NCI-H1092 treated with DMSO at 0.1 percent for 48 hours (cell line): ENCODE measurements at places on chromosomes 13 and 19.
A peak's percentile ranks its signal among the peaks of the same experiment; 100 is the strongest.

DNA sequence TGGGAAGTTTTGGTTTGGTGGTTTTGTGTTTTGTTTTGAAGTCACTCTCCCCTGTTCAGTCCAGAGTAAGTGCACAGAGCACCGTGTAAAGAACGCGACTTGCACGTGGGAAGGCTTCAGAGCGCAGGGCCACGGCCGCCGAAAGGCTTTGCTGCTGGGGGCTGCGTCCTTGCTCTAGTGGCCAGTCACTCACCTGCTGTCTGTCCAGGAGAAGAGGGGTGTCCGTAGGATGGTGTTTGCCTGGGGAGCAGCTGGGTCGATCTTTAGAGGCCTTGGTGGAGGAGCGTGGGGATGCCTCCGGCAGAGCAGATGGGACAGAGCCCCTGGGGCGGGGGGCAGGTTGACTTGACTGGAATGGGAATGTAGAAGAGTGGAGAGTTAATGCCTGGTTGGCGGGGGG, 116.6 kb upstream of the MCF2L start:
- no peak for DNase-seq

- no peak for DNase-seq
Observed at GRCh38 chr13:77896536-77896935, 22.1 kb downstream of the EDNRB start.

DNA sequence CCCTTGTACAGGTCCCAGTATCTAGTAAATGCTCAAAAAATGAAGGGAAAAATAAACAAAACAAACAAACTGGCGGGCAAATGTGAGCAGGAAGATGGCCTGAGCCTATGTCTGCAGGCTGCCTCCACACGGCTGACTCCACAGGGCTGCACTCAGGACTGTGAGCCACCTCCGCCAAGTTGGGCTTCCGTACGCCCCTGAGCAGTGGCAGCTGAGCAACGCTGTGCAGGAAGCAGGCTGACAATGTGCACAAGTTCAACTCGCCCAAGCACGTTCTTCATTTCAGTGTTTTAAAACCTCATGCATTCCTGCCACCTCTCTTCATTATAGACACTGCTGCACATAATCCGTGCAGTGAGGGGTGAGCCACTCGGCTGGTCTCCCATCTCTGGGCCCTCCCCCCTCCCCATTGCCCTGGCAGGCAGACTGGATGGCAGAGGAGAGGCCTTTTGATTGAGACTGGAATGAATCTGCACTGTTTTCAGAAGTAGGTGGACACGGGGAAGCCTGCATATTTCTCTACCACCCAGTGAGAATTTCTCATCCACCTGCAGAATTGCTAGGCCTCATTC, 915.3 kb downstream of the UQCRFS1 start:
- no peak for DNase-seq

DNA sequence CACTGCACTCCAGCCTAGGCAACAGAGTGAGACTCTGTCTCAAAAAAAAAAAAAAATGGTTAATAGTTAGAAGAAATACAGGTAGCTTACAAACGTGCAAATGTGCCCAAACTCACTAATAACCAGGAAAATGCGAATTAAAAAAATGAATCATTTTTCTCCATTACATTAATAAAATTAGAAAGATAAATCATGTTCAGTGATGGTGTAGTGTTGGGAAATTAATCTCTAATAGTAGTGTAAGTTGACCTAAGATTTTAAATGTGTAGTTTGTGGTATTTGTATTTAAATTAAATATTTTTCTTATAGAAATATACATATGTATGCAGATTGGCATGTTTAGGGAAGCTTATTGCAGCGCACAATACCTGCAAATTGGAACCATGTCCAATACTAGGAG, 57.6 kb downstream of the PCCA start:
- no peak for DNase-seq

DNA sequence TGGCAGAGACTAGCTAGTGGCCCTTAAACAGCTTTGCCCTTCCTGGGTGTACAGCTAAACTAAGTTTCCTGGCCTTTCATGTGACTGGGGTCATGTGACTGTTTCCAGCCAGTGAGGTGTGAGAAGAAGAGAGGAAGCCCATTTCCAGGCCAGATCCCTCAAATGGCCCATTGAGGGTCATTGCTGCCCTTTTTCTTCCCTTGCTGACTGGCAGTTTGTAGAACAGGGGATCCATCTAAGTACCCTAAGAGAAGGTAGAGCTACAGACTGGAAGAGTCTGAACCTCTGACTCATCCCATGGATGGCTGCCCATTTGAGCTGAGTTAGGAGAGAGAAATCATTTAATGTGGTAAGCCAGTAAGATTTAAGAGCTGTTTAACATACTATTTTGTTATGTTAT, 2.8 kb downstream of the SWSAP1 start:
- no peak for DNase-seq

DNA sequence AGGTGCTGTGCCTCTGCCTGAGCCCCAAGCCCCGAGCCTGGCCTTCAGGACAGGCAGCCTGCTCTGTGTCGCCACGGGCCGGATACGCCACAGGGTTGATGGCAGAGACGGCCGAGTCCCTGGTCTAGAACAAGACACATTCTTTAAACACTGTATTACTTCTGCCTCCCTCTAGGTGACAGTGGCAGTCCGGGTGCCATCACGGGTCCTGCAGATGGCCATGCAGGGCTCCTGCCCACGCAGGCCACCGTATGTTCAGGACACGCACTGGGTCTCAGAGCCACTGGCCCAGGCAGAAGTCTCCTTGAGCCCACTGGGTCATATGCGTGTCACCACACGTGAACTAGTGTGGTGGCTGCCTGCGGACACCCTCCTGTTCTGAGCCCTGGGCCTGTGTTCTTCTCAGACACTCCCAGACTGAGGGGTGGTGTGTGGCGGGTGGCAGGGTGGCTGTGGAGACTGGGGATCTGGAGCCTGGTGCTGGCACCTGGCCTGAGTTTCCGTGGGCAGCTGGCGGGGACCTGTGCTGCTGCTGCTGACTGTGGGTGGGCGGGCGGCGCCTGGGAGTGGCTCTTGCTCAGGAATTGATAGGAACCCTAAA, 4.4 kb downstream of the PLEKHJ1 start:
- DNase-seq = no peak

DNA sequence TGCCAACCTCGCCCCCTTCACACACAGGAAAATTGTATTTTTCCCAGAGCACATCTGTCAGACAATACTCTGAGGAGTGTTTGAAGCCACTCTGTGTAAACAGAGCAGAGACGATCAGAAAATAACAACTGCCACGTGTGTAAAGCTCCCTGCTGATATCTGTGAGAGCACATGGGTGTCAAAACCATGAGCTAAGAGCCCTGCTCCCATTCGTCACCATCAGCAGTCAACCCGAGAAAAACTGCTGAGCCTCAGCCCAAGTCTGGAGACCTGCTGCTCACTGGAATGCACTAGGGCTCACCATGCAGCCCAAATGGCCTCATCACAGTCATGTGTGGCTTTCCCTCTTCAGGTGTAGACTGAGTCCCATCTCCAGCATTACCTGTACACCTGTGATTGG, 304.1 kb downstream of the FGF14 start:
- DNase-seq = peak; percentile 55

DNA sequence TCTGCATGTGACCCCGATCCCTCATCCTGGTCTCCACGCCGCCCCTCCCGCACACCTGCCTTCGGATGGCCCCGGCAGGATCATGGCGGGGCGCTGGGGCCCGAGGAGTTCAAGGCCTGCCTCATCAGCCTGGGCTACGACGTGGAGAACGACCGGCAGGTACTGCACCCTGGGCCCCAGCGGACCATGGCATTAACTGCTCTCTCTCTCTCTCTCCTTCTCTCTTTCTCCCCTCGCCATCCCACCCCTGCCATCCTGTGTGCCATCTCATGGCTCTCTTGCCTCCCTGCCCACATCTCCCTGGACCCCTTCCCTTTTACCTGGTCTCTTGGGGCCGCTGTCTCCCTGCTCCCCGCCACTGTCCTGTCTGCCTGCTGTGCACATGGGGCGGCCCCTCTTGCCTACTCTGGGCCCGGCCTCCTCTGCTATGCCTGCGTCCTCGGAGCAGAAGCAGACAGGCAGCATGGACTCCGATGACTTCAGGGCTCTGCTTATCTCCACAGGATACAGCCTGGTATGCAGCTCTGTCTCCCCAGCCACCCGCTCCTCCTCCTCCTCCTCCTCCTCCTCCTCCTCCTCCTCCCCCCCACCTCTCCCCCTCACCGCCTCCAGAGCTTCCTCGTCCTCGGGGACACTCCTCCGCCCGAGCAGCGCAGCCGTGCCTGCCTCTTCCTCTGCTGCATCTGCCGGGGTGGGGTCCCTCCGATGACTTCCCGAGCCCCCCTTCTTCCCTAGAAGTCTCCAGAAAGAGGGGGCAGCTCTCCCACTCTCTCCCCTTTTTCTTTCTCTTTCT, 16.2 kb downstream of the CAPN12 start:
- no peak for DNase-seq

DNA sequence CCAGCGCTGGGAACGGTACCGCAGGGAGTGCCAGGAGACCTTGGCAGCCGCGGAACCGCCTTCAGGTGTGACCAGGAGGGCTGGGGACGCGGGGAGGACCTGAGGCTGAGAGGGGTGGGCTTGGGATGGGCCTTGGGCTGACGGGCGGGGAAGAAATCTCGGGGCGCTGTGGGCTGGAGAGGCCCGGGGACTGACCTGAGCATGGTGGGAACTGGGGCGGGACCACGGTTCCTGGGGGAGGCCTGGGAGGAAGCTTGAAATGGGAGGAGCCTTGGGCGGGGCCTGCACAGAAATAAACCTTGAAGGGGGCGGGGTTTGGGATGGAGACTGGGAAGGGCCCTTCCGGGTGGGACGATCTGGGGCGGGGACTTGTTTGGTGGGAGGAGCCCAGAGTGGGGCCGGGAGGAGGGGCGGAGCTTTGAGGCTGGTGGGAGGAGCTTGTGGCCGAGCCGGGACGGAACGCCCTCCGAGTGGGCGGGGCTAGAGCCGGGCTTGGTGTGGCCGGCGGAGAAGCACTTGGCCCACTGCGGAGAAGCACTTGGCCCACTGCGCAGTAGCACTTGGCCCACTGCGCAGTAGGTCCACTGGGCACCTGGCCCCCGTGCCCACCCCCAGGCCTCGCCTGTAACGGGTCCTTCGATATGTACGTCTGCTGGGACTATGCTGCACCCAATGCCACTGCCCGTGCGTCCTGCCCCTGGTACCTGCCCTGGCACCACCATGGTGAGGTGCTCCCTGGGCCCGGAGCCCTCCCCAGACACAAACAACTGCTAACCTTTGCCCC, 2.8 kb downstream of the GIPR start:
- DNase-seq = no peak

GRCh38 chr13:68535329-68535728, 1305.2 kb upstream of the PCDH9 start:
- no peak for DNase-seq

DNA sequence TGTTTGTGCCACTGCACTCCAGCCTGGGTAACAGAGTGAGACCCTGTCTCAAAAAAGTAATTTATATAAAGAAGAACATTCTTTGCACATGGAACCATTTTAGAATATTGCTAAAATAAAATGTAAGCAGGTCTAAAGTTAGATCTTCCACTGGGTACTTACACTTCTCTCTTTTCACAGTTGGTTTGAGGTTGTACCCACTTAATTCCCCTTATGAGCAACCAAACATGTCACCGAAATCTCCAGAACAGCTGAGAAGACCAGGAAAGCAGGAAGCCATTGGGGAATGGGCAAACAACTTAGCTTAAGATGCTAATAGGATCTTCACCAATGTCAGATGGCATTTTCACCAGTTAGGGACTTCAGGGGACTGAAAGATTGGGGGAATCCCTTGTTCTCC, 18.8 kb downstream of the NLRP4 start:
- DNase-seq = no peak

DNA sequence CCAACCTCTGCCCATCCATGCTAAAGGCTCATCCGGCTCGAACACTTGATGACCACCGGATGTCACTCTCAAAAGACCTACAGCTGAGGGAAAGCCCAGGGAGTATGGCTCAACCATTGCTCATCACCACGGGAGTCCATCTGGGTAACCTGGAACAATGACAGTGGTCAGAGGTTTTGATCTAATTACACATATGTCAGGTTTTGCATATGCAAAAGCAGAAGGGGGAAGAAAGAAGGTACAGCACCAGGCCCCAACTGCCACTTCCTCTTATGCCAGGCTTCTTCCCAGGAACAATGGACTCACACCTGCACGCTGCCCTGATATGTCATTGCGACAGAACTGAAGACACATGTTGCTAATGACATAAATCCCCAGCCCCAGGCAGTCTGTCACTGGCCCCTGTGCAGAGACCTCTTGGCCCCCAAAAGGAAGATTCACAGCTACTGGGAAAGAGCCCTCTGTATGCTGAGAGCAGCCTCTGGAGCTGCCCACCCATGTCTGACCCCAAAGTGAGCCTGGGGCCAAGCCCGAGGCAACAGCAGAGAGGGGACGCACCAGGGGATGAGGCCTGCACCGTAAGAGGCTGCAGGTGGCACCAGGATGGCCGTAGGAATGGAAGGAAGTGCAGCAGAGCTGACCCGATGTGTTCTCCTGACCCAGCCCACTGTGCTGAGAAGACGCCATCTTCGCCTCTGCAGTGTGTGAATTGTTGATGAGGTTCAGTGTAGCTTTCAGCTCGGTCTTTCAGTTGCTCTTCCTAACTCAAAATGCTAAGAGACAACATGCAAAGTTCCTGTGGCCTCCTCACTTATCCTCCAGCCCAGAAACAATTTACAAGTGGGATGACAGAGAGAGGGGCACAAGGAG, 26.3 kb downstream of the EPS15L1 start:
- DNase-seq = no peak

DNA sequence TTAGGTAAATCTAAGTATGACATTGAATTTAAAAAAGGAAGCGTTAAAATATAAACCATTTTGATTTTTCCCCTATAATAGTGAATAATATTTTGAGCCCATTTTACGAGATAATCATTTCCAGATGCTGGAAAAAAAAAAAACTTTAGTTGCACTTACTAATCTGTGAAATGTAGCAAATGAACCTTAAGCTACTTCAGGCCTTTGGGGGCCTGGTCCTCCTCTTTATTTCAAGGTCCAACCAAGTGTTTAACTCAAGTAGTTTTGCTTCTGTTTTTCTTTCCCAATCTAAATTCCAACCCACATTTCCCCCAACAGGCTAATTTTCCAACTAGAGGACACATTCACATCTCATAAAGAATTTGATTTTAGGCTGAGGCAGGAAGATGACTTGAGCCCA, 101.2 kb downstream of the TNFRSF19 start:
- DNase-seq = no peak

DNA sequence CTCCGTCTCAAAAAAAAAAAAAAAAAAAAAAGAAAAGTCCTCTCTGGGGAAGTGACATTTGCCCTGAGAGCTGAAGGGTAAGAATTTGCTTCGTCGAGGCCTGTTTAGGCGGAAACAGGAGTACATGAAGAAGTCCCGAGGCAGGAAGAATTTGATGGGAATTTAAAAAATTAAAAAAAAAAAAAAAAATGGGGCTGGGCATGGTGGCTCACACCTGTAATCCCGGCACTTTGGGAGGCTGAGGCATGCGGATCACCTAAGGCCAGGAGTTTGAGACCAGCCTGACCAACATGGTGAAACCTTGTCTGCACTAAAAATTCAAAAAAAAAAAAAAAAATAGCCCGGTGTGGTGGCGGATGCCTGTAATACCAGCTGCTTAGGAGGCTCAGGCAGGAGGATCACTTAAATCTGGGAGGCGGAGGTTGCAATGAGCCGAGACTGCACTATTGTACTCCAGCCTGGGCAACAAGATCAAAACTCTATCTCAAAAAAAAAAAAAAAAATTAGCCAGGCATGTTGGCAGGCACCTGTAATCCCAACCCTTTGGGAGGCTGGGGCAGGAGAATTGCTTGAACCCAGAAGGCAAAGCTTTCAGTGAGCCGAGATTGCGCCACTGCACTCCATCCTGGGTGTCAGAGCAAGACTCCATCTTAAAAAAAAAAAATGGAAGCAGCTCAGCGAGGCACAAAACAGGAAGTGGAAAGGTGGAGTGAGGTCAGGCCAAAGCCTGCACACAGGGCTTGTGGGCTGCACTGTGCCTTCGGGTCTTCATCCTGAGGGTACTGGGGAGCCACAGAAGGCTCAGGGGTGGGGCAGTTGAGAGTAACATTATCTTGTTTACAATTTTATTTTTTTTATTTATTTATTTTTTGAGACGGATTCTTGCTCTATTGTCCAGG, 4.9 kb downstream of the BAX start:
- no peak for DNase-seq
